ENCODE measurements at places on chromosomes 4 and X.

- no peak for DNase-seq
Measured at GRCh38 chrX:106928227-106928626, 8.0 kb downstream of the CLDN2 start.

- no peak for DNase-seq
Measured at GRCh38 chrX:96578781-96579180, 105.9 kb upstream of the DIAPH2 start.

GRCh38 chrX:65932173-65933084 lies 107.5 kb downstream of the VSIG4 start:
- no peak for DNase-seq

DNA sequence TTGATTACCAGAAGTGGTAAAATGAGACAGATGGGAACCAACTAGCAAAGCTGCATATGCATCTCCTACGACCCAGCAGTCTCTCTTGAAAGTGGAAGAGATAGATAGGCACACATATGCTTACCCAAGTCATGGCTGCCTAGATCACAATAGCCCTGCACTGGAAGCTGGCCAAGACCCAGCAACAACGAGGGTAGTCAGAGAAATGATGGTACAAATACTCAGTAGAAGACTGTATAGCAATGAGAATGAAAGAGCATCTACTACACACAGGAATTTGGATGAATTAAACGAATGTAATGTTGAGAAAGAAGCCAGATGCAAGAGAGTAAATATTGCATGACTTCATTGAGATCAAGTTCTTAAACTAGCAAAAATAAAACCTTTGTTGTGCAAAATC lies 100.3 kb upstream of the FAT1 start:
- no peak for DNase-seq

DNA sequence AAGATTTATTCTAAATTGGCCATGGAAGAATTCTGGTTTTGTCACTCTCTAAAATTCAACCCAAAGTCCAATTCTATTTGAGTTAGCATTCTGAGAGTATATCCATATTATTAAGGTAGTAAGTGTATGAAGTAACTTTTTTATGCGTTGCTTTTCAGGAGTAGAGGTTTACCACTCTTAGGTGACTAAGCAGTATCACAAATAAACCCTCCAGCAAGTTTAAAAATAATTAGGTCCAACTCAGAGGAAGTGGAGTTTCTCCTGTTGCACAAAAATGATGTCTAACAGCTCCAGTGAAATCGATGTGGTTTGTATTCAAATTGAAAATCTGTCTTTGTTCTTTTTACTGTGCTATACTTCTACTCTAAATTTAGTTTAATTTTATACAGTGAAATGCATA lies 6.6 kb downstream of the SCML1 start:
- no peak for DNase-seq

DNA sequence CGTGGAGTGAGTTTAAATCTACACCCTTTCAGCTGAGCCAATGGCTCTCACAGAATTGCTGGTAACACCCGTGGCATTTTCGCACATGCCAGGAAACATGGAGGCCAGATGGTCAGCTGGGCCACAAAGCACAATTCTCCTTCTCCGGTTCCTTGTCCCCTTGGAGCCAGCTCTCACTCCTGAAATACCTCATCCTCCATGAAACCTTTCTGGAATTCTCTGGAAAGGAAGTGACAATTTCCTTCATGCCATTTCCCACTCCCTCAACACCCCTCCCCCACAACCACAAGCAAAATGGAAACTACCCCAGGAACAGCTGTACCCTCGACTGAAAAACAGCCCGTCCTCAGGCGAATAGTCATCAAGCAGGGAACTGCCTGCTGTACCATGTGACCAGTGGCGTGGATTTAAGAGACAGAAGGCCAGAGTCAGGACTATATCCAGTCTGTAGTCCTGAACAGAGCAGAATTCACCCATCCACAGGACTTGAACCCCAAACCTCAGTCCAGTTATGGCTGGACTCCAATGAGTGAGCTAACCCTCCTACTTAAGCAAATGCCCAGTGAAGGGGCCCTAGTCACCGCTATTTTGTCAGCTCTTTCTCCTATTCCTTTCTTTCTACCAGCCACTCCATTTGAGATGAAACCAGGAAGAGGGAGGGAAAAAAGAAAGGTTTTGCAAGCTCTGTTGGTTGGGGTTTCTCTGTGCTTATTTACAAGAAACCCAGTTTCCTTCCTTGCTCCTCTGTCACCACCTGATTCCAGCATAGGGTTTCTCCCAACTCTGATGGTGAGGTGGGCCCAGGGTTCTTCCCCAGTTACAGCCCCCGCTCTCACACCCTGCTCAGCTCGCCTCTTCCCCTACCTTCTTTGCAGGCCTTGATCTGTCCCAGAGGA lies 24.5 kb downstream of the ELF4 start:
- DNase-seq: no peak

All from neuronal stem cell (in vitro differentiated cells).